NCI-H1930 (cell line): ENCODE measurements at places on chromosomes 16 and 17.

GRCh38 chr17:4728124-4728523 is 3.1 kb upstream of the MED11 start:
- DNase-seq = no peak

DNA sequence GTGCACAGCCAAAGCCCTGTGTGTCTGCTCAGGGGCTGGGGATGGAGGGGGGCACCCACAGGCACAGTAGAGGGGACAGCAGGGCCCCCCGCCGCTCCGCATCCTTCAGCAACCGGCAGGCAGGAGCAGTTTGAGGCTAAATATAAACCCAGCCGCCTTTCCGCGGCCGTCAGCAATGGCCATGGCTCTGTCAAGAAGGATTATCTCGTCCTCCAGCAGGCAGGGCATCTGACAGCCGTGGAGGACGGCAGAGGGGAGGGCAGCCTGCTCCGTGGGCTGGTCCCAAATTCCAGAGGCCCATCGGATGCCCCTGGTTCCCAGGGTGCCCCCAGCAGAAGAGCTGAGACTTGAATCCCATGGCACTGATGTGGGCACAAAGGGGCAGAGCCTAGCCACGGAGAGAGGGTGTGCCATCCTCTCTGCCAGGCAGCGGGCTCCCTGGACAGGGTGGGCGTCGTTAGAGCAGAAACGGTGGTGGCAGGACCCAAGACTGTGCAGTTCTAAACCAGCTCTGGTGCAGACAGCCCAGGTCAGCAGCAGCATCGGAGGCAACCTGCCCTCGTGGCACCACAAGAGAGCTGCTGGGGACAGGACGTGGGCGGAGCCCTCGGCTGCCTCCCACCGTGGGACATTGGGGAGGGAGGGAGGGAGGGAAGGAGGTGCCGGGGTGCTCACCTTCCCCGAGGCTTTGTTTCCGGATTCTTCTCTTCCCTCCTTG is 198.8 kb upstream of the CIBAR2 start:
- no peak for DNase-seq

- DNase-seq = no peak
Observed at GRCh38 chr16:13961099-13961811, 41.3 kb downstream of the ERCC4 start.

- no peak for DNase-seq
Observed at GRCh38 chr17:46810837-46811236, 7.7 kb downstream of the WNT3 start.

GRCh38 chr17:32699247-32699646 is 177.7 kb downstream of the MYO1D start:
- DNase-seq = no peak

DNA sequence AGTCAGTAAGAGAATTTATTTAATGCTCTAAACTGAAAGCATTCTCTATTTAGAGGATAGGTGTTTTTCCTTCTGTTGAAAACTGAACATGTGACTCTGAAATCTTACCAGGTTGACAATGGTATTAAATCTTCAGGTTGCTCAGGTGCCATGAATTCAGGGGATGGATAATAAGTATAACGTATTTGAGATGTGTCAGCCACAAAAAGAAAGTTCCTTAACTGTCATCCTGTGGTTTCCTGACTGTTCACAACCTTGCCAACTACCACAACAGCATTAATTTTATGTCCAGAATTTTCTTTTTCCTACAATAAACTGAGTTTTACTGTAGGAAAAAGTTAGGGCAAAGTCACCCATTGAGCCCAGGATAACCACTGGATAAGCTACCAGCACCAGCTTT is 243.3 kb upstream of the PSMD7 start:
- DNase-seq = no peak

- no peak for DNase-seq
Observed at GRCh38 chr17:37697381-37697780, 47.5 kb downstream of the HNF1B start.

- DNase-seq = no peak
Observed at GRCh38 chr17:40283662-40284061, 4.0 kb upstream of the CDC6 start.

DNA sequence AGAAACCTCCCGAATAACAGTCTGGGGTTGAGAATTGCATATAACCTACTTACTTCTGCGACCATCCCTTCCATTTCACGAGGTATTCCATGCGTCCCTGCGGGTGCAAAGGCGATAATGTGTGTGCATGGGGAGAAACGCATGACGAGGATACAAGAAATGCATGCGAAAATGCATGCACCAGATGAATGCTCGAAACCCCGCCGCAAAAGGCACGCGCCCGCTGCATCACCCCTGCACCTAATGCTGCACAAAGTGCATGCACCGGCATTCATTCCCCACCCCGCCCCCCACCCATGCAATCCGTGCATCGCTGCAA is 474 bp downstream of the CBX8 start:
- DNase-seq = no peak

- no peak for DNase-seq
Observed at GRCh38 chr17:80504686-80505413, 28.4 kb upstream of the NPTX1 start.

DNA sequence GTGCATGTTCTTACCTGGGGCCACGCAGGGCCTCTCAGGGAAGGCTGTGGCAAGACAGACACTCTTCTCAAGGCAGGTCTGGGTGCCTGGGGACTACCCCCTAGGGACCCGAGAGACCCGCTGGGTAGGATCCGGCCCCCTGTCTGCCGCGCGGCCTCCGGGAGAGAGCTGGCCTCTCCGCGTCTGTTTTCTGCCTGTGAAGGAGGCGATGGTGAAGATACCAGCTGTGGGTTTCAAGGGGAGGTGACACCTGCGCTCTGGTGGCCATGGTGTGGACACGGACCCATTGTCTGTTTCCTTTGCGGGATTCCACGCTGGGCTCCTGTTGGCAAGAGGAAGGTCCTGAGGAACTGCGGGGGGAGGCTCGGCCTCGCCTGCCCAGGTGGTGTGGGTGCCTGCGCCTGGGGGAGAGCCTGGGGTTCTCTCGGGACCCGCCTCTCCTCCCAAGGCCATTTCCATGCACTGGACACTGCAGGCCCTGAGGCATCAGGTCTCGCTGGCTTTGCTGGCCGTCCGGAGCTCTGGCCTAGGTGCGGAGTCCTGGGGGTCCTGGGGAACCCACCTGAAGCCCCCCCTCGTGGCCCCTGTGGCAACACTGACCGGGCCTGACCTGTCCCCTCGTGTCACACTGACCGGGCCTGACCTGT is 12.2 kb upstream of the METRNL start:
- no peak for DNase-seq

GRCh38 chr16:88939245-88939971 is 37.6 kb downstream of the CBFA2T3 start:
- no peak for DNase-seq

- no peak for DNase-seq
Observed at GRCh38 chr16:67443265-67443664, 12.3 kb downstream of the HSD11B2 start.

DNA sequence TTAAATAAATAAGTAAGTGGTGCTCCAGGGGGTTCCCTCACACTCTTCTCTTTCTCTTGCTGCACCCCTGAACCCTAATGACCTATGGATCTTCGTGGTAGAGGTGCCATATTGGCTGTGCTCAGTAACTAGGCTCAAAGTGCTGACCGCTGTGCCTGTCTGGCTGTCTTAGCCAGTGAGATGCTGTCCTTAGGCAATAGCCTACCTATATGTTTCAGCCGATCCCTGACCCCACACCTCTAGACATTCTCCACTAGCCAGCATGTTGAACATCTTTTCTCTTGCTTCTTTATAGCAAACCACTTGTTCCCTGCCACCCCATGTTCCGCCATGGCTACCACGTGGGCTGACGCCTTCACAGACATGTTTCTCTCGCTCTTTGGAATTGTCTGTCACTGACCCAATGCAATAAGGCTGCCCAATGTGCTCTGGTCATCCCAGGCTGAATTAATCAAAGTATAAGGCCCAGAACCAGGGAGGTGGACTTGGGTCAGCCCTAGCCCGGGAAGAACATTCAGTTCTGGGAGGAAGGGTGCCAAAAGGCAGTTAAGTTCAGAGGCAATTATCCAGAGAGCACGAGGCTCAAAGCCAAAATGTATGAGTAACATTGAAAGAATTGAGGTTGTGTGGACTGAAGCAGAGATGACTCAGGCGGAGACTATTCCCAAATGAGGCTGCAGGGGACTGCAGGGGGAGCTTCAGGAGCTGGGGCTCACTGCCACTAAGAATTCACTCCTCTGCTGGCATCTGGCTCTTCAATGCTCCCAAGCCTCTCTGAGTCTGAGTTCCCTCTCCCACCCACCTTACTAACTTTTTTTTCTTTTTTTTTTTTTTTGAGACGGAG is 28.7 kb upstream of the TNRC6A start:
- no peak for DNase-seq

DNA sequence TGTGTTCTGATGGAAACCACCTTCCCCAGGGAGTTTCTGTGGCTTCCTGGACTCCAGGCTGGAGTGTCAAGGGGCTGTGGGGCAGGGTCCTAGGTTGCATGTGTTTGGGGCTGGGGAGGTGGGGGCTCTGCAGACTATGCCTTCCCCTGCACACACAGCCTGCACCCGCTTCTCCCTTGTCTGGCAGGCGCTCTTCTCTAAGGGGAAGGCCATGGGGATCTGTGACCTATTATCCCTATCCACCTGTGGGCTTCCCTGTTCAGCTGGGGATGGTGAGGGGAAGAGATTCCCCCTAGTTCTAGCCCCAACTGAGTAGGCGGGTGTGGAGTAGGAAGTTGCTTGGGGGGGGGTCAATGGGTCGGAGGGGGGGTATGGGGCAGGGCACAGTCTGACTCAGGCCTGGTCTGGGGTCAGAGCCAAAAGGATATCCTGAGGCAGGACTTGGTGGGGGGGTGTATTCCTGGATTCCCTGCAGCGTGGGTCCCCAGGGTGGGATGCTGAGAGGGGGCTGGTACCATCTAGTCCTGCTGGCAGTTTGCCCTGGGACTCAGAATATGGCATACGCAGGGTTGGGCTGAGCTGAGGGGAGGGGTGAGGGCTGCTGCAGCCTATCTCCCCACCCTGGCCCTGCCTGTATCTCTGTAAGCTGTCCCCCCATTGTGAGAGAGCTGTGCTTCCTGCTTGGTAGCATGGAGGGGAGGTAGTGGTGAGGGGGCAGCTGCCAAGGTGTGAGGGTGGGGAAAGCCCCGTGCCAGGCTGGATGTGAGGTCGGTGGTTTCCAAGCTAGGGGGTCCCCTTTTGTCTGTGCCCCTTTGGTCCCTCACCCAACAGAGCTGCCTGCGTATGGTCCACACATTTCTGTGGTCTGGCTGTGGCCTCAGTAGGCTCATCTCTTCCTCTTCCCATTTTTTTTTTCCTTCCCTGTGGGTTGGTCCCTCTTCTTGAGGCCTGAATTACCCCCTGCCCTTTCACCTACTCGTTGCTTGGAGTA is 14.7 kb downstream of the RARA start:
- DNase-seq = no peak
